Diencephalon (tissue), 1 donor: ENCODE measurements at places on chromosomes 11 and 22. TPM values are rescaled to one million over a fixed set of nuclear protein-coding genes. Genes with fewer than 3 reads are reported as not detected.

The MOGAT2 gene
- not detected for total RNA-seq

The FGF4 gene
- total RNA-seq = not detected

The JHY gene
- total RNA-seq = 15.5 TPM

The APOA5 gene
- not detected for total RNA-seq

The RIBC2 gene
- total RNA-seq = 2.5 TPM

The DGCR6 gene
- total RNA-seq = 18.0 TPM

The PEX26 gene
- 20.8 TPM for total RNA-seq

The MMP12 gene
- total RNA-seq = not detected

The KCTD14 gene
- total RNA-seq = 1.8 TPM

The PDE3B gene
- 18.7 TPM for total RNA-seq

The SLC22A9 gene
- not detected for total RNA-seq

The IL18 gene
- total RNA-seq = 1.8 TPM

The CPT1A gene
- total RNA-seq = 13.6 TPM

The MRGPRX4 gene
- not detected for total RNA-seq

The GLYAT gene
- total RNA-seq = not detected
